ENCODE measurements at places on chromosomes 7 and 10.
A peak's percentile ranks its signal among the peaks of the same experiment; 100 is the strongest.

- DNase-seq = no peak
Measured at GRCh38 chr10:60346661-60347060, 43.0 kb downstream of the ANK3 start.

DNA sequence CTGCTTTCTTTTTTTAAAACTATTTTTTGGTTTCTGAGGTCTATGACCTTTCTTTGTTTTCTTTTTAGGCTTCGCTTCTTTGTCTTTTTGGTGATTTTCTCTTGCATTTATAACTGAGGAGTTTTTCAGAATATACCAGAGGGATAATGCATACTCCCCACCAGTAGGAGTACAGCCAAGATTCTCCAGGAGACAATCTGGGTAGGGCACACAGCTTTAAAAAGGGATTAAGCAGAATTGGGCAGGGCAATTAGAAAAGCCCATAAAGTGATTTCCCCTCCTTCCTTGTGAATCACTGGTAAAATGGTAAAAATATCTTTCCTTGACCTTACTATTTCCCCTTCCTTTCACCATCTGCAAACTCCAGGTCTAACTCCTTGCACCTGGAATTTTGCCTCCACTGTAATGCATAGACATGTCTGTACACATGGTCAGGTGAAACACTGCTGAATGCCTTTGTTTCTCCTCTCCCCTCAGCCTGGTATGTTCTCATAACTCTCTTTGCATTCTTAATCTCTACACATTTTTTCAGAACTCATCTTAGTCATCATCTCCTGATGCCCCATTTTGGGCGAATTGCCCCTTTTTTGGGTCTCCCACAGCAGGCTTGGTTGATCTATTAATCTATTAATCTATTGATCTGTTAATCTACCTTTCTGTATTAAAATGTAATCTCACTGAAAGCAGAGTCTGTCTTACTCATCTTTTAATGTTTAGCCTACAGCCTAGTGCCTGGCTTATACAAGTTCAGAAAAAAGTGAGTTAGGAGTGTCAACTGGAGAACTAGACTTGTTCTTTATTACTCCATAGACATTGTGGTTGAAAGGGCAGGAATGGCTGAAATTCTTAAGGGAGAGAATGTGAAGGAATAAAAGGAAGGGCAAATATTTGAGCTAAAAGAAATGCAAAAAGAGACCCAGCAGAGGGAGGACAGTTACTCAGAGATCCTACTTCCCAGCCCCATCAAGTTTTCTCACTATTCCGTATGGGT, 64.6 kb downstream of the MDFIC start:
- DNase-seq = no peak

DNA sequence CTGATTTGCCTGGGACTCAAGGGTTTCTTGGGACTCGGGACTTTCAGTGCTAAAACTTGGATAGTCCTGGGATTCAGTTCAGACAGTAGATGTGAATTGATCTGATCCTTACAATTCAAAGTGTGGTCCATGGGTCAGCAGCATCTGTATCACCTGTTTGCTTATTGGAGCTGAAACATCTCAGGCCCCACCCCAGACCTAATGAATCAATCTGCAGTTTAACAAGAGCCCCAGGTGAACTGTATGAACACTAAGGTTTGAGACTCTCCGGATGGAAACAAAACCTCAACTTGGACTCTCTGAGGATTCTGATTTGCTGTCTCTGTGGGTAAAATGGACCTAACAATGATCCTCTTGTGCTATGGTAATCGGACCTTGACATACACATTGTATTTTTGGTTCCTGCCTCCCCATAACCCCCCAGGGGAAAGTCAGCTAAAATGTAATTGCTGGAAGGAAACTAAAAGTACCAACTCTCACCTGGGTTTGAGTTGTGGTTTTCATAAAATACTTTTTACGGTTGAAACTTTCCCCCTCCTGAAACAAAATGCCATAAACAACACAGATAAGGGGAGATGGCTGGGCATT, 11.7 kb downstream of the CYP26A1 start:
- DNase-seq = no peak

DNA sequence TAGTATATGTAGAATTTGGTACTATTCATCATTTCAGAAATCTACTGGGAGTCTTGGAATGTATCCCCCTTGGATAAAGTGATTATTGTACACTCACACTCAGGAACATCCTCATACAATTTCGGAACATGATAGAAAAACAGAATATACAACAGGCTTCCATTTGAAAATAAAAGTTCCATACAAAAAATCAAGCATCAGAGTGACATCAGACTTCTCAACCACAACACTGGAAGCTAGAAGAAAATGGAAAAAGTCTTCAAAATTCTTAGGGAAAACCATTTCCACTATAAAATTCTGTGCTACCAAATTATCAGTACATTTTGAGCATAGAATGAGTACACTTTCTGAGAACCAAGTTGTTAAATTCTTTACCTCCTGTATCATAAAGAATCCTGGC, 8.8 kb downstream of the LYZL1 start:
- DNase-seq = no peak

DNA sequence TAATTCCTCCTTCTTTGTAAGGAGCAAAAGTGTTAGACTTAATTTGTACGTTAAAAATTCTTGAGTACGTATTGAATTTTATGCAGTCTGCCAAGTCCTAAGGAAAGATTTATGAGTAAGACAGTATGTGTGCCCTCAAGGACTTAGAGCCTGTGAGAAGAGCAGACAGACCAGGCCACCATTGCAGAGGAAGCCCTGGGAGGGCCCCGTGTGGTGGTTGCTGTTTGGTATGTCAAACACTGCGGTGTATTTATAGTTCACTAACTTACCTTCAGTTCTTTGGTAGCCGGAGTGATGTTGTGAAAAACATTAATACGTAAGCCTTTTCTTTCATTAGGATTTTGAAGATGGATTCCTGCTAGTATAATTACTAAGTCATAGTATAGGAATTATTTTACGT, 82.9 kb downstream of the GALNT11 start:
- no peak for DNase-seq

- peak; percentile 22 for DNase-seq
Measured at GRCh38 chr10:75922435-75922834, 491.0 kb downstream of the LRMDA start.

DNA sequence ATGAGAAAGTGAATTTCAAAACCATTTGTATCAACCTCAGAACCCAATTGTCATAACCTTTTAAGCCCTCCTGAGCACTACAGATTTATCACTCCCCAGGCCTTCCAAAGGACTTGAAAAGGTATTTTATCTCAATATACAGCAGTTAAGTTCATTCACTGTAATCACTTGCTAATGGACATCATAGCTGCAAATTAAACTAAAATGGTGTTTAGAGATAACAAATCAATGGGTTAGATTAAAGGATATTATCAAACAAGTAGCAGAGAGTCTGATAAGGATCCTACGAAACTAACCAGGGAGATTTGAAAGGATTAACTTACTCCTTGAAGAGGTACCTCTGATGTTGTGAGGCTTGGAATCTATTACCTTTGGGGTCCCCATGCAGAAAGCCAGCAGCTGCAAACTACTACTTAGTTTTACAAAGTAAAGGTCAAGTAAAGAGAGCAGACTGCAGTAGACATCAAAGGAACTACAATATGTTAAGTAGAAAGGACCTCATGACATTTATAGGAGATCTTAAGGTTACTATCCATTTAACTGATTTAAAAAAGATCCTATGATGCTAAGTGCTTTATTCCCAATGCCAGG, 359.4 kb downstream of the SORCS1 start:
- no peak for DNase-seq

- DNase-seq = no peak
Measured at GRCh38 chr7:86930554-86931307, 128.7 kb downstream of the ELAPOR2 start.

GRCh38 chr10:33706191-33706590, 371.7 kb upstream of the NRP1 start:
- peak; percentile 96 for DNase-seq

DNA sequence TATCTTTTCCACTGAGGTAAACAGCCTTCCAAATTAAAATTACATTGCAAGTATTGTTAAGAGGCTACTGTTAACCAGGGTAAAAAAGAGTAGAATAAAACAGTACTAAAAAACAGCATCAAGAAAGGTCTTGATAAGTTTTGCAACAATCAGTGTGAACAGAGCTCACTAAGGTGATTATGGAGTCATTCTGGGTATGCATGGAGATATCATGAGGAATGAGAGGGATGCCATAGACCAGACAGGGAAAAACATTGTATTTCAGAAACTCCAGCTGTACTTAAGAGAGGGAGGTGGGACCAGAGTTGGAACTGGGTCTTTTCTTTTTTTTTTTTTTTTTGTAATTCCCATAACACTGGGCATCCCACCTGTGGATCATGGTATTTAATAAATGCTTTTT, 549.6 kb downstream of the INHBA start:
- DNase-seq = no peak

- DNase-seq = no peak
Measured at GRCh38 chr10:28014651-28015050, 15.8 kb upstream of the ODAD2 start.

- DNase-seq = no peak
Measured at GRCh38 chr7:157650801-157651200, 314.0 kb downstream of the DNAJB6 start.

GRCh38 chr10:35435824-35436223, 99.5 kb downstream of the CCNY start:
- DNase-seq = no peak

DNA sequence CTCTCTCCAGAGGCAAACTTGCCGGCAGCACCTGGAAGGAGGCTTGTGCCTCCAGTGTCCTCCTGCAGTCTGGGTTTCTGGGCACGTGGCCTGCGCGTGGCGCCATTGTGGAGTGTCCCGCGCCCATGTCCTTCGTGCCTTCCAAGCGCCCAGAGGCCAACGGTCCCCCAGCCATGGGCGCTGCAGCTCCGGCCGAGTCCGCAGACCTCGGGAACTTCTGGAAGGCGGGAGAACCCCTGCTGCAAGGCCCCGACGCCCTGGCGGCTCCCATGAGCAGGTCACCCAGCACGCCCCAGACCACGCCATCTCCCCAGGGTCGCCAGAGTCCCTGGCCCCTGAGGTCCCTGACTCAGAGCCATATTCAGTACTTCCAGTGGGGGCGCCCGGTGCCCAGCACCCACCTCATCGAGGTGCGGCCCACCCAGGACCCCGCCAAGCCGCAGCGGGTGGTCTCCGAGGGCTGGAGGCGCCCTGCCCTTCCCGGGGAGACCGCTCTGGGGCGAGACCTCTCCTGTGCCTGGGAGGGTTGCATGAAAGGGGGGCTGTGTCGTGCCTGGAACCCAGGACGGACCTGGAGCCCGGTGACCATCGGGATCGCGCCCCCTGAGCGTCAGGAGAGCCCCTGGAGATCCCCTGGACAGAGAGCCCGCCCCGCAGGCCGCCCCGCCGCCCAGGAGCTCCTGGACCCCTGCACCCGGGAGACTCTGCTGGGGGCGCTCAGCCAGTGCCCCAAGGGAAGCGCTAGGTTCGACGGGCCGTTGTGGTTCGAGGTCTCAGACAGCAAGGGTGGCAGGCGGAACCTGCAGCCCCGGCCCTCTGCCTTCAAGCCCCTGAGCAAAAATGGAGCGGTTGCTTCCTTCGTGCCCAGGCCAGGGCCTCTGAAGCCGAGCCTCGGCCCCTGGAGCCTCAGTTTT, at the start of gene POM121L12:
Gene POM121L12 (plus strand): TSS at position 135 of the 914 bp plus-strand sequence. CDS start 39 bp downstream, at position 174.
- DNase-seq = no peak

- DNase-seq = no peak
Measured at GRCh38 chr10:5442990-5443370, 30.6 kb downstream of the NET1 start.

DNA sequence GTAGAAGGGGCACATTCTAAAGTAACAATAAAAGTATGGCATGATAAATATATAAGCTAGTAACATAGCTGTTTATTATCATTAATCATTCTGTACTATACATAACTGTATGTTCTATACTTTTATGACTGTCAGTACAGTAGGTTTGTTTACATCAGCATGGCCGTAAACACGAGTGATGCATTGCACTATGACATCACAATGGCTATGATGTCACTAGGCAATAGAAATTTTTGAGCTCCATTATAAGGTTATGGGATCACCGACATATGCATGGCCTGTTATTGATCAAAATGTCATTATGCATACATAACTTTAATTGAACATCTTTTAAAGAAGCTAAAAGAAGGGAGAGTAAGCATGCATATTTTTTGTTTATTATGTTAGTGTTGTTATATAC, 200.1 kb upstream of the SHH start:
- DNase-seq = no peak

GRCh38 chr7:135232720-135233119, 918 bp upstream of the STRA8 start:
- no peak for DNase-seq

DNA sequence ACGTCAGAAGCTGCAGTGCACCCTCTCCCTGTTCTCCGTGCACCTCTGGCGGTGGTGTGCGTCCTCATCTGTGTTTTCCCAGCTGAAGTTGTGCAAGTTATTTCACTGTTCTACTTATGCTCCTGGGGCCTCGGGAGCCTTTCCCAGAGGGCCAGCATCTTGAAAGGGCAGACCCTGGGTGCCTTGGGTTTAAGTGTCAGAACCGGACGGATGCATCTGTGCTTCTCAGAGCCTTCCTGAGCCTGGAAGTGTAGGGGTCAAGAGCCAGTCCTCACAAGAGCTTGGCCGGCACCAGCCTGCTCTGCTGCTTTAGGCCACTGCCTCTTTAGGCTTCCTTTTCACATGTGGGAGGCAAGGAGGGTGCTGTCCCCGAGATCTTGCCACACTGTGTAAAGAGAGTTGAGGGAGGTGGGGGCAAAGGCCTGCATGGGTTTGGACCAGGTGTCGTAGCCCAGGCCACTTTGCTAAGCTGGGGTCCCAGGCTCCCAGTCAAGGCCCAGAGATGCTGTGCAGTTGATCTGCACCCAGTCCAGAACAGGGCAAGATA, 128.9 kb upstream of the NPS start:
- no peak for DNase-seq

DNA sequence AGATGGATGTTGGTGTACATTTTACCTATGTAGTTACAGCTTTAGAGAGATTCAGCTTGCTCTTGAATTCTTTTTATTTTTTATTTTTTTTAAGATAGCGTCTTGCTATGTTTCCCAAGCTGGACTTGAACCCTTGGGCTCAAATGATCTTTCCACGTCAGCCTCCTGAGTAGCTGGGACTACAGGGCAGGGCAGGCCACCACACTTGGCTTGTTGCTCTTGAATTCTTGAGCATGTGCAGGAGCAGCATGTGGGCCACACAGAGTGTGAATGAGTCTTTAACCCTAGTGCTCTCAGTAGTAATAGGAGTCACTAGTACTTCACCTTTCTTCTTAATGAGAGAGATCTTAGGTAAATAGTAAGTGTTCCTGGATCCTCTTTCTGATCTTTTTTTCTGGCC, 26.7 kb upstream of the CYCS start:
- DNase-seq = no peak

DNA sequence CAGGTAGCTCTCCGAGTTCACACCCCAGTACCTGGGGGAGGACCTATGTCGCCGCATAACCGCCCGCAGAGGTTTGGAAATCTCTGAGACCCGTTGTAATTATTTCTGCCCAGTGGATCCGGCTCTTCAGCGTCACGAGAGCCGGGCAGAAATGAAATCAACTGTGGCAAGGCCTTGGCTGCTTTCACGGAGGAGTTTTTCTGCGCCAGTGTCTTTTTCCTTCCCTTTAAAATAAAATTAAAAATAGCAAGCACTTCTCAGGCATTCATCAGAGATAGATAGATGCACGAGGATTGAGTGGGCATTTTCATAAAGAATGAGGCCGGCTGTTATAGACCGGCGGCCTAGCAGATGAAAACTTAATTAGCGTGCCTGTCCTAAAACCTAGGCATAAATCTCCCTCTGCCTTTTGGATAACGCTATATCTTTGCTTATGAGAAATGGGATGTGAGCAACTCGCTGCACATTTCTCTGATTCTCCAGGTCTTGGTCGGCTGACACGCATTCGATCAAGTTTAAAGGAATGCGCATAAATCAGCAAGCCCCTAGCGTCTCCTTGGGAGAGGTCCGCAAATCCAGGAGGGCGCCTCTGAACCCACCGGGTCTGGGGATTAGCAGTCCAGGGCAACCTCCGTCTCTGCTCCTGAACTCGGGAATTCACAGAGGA, 6.4 kb downstream of the HOXA13 start:
- no peak for DNase-seq
